Ureter (tissue), 1 donor: ENCODE measurements at places on chromosomes 3 and 15.
A peak's percentile ranks its signal among the peaks of the same experiment; 100 is the strongest.

DNA sequence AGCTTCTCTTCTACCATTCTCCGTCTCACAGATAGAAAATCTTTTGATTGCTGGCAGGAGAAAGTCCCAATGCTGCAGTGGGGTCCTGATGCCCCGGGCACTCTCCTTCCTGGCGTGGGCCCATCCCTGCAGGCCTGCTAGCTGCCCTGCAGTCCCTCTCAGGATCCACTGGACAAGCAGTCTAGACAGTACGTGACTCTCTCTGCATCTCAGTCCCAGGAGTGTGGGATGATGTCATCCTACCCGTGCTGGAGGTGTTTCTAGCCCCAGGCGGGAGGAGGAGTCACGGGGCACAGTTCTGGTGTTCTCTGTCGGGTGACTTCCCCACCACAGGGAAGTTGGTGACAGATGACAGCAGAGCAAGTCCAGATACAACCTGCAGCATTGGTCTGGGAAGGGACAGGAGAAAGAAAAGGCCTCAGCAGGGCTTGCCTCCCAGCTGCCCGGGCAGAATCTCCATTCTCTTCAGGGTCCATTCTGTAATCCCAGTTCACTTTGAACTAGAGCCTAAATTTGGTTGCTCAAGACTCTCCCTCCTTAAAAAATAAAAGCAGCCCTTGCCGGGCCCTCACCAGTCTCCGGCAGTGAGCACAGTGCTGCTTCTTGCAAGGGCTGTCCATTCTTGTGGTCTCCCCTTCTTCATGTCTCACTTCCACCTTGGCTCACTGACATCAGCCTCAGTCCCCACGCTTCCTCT is 30.6 kb downstream of the SLC28A1 start:
- DNase-seq: peak; percentile 89

DNA sequence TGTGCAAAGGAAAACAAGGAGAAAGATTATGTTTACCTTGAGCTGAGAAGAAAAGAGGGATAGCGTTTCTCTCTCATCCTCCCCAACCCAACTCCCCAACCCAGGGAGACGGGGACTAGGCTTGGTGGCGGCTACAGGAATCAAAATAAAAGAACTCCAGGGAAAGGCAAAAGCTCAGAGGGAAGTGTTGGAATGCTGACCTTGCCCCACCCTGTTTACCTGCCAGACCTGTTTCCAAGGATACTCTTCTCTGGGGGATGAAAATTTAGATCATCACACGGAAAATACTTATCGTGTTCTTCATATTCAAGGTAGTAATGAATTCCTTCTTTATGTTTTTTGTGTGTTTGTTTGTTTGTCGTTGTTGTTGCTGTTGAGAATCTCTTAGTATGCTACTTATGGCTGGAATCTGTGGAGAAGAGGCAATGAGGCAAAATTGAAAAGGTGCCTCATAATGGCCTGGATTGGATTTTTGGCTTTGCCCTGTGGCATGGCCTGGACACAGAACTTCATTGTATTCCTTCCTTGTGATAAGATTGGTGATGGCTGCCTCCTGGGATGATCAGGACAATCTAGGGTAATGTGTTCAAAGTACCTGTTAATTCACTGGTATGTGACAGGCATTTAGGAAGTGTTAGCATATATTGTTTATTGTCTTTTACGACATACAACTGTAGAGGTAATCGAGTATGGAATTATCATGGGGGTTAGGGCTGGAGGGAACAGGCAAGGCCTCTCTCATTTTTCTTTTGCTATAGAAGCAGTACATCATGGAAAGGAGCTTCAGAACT is 11.1 kb upstream of the TPRG1 start:
- DNase-seq: no peak

GRCh38 chr3:127495821-127496655 is 94.5 kb downstream of the TPRA1 start:
- DNase-seq: no peak

GRCh38 chr15:63238171-63238570 is 39.2 kb upstream of the APH1B start:
- no peak for DNase-seq

- no peak for DNase-seq
Observed at GRCh38 chr3:188157407-188157806, 3.5 kb downstream of the LPP start.

DNA sequence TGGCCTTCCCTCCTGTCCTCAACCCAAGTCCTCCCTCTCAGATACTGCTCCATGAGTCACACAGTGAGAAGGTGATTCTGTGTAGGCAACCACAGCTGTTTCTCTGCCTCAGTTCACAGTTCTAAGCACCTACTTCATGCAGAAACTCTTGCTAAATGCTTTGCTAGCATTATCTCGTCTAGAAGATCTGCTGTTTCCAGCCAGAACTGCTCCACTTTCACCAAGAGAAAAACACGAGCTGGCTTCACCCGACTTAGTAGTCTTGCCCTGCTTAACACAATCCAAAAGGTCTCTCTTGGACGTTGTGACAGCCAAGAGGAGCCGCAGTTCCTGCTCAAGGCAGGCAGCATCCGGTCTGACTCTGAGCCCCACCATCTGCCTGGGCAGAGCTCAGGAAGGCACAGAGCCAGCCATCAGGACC is 272.1 kb downstream of the UACA start:
- no peak for DNase-seq

GRCh38 chr3:22856811-22857210 is 346.3 kb upstream of the UBE2E2 start:
- no peak for DNase-seq

GRCh38 chr3:45841420-45841756 is 531 bp downstream of the LZTFL1 start:
- DNase-seq: no peak

DNA sequence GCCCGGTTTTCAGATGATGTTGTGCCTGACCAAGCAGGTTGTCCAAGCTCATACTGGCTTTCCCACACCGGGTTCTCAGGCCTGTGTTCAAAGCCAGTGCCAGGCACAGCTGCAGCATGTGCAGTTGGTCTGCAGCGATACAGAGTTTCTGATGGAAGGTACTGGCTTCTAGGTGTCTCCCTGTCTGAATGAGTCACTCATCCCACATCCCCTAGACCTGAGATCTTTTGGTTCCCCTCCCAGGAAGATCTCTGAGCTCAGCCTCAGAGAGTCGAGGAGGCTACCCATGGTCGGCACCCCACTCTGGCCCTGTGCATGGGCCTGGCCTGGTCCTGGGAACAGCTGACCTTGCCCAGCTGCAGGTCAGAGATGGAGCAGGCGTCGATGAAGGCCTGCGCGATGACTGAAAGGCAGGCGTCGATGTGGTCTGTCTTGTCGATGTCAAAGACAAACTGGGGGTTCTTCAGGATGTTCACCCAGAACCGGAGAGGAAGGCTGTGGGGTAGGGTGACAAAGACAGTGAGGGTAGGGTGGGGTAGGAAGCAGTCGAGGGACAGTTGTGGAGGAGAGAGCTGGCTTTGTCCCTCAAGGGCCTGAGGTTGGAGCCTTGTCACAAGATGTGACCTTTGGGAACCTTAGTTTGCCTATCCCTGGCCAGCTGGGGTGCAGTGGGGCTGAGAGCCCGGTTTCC is 15.3 kb downstream of the H1-8 start:
- DNase-seq: no peak

DNA sequence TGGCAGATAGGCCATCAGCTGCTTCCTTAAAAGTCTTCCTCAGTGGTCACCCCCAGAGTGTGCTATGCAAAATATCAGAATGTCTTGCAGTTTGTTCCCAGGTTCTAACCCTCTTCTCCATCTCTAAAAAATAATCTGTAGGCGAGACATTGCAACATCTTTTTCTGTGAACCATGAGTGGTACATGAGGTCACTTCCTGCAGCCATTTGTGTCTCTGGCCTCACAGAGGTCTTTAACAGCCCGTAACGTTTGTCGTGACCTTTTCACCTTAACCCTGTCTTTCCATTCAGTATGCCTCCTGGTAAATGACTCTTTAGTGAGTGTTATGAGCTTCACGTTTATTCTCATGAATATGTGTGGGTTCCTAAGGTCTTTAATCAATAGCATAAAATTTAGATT is 145.4 kb downstream of the KLHL25 start:
- DNase-seq: no peak
